ENCODE measurements at places on chromosomes 11 and 22.

- DNase-seq: no peak
These were observed 489.4 kb downstream of the KCNA4 start for GRCh38 chr11:29527391-29527936.

DNA sequence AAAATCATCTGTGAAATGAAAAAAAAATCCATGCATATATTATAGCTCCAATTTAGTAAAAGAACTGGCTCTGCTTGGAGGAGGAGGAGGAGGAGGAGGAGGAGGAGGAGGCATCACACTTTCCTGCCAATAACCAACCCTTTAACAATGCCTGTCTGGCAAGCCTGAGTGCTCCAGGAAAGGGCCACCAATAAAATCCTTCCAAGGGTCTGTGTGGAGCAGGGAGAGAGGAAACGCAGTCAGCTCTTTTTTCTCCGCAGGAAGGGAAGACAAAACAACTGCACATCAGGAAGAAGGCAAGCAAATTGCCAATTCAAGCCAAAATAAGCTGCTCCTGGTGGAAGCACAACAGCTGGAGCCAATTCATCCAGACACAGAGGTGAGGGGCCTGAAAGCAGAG is 139.0 kb downstream of the KCNC1 start:
- DNase-seq: no peak

GRCh38 chr11:1946812-1947484 is at the start of gene MRPL23:
Gene MRPL23, plus strand, starts transcription at chr11:1947332. Its CDS starts 31 bp downstream, at chr11:1947363.
- DNase-seq: no peak

DNA sequence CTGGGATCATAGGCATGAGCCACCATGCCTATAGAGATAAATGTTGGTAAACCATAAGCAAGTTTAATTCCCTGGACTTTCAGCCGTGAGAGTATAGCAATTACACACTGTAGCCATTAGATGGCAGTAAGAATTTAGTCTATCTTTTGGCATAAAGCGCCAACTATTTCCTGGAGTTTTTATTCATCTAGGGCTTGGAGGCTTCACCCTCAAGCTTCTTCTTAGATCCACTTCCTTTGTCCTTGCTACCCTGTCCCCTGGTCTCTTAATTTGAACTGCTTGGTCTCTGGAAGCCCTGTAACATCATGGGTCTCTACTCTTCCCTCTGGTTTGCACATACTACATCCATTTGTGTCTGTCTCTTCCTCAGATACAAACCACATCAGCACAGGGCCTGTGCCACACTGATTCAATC is 38.2 kb downstream of the OR10A6 start:
- DNase-seq: peak; percentile 52

GRCh38 chr11:119634301-119634700 is 94.7 kb downstream of the NECTIN1 start:
- DNase-seq: no peak

- no peak for DNase-seq
These were observed 7.7 kb upstream of the SLC1A2 start for GRCh38 chr11:35427071-35427470.

GRCh38 chr22:33271390-33272161 is 213.4 kb upstream of the SYN3 start:
- peak; percentile 57 for DNase-seq

GRCh38 chr22:48717883-48718817 is 1109.5 kb downstream of the BRD1 start:
- DNase-seq: no peak

DNA sequence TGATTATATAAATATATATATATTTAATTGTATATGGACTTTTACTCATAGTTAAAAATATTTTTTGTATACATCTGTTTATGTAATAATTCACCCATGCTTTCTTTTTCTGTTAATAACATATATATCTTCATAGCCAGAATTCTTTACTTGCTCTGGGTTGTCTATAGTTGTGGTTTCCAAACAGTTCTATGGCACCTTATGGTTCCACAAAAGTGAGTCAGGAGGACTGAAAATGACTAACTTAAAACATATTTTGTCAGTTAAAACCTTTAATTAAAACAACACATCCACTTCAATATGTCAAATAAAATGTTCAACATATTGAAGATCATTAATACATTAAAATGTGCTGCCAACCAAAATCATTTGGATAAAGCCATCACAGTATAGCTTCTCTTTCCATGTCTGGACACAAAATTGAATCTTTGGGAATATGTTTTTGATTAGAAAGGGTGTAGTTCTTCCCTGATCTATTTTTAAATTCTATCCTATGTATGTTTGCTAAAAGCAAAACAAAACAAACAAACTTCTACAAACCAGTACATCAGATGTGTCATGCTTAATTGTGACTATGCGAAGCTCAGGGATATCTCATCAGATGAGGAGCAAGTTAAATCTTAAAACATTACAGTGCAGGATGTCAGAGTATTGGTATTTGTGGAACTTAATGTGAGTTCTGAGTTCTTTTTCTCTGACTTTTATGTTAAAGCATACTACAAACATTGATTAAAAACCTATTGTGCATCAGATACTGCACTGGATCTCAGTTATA is 1488.4 kb upstream of the TENM4 start:
- DNase-seq: no peak

- no peak for DNase-seq
These were observed 21.8 kb downstream of the ARFGAP2 start for GRCh38 chr11:47154616-47155570.

GRCh38 chr11:60851327-60852104 is 4.2 kb downstream of the PTGDR2 start:
- no peak for DNase-seq

- DNase-seq: no peak
These were observed 37.1 kb upstream of the SUSD2 start for GRCh38 chr22:24144056-24144777.

GRCh38 chr11:76391811-76392475 is 10.8 kb downstream of the GVQW3 start:
- no peak for DNase-seq

DNA sequence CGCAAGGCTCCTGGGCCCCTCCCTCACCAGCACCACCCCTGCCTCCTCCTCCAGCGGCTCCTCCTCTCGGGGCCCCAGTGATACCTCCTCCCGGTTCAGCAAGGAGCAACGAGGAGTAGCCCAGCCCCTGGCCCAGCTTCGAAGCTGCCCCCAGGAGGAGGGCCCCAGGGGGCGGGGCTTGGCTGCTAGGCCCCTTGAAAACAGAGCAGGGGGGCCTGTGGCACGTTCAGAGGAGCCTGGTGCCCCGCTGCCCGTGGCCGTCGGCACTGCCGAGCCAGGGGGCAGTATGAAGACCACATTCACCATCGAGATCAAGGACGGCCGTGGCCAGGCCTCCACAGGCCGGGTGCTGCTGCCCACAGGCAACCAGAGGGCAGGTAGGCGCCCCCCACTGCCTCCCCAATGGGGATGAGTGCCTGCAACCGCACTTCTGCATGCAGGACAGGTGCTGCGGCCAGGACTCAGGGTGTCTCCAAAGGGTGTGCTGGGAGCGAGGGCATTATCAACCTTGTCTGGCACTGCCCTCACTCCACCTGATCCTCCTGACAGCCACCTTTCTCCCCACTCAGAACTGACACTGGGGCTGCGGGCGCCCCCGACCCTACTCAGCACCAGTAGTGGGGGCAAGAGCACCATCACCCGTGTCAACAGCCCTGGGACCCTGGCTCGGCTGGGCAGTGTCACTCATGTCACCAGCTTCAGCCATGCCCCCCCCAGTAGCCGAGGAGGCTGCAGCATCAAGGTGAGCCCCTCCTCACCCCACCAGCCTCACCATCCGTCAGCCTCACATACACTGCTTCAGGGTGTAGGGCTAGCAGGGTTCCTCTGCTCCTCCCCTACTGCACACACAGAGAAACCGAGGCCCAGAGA is 10.2 kb downstream of the SMTN start:
- DNase-seq: no peak

DNA sequence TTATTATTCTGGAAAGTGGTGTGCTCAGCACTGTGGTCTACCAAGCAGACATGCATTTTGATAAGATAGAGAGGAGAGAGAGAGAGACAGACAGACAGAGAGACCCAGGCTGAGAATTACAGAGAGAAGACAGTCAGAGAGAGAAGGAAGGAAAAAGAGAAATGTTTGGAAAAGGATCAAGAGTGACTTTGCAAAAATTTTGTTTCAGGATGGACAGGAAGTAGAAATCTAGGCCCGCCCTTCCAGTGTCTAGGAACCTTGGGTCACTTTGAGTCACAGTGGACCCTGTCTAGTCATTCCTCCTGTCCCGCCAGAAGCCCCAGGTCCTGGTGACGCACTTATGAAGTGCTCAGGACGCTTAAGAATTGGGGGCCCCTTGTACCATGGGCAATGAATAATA is 166.7 kb downstream of the ST3GAL4 start:
- DNase-seq: no peak

DNA sequence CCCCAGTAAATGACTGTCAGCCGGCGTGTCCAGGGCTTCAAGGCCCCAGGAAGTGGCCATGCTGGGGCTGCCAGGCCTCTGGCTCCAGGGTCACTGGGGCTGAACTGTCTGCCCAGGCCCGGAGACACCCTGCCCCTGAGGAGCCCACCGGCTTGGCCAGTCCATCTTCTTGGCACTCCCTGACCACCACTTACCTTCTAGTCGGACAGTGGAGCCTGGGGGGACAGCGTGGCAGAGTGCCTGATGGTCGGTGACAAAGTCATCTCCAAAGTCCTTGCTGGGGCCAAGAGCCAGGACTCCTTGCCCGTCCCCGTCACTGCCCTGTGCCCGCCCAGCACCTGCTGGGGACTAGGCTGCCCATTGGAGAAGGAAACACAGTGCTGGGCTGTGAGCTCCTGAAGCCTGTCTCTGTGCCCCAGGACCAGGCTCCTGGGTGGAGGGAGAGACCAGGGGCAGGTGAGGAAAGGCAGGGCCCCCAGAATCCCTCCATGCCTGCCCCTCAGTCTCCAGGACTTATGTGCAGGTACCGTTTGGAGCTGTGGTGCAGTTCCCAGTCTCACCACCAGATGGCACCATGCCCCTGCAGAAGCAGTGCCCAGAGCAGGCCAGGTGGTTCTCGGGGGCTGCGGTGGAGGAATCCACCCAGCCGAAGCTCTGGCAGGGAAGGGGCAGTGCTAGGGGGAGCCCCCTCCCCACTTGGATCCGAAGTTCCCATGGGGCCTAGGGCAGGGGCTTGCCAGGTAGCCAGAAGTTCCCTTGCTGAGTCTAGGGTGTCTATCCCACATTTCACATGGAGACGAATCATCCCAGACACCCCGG is 6.0 kb upstream of the CCDC188 start:
- peak; percentile 91 for DNase-seq

GRCh38 chr11:8292351-8292750 is 28.7 kb upstream of the LMO1 start:
- DNase-seq: no peak

- no peak for DNase-seq
These were observed 175.2 kb downstream of the SBF2 start for GRCh38 chr11:10118865-10119264.

DNA sequence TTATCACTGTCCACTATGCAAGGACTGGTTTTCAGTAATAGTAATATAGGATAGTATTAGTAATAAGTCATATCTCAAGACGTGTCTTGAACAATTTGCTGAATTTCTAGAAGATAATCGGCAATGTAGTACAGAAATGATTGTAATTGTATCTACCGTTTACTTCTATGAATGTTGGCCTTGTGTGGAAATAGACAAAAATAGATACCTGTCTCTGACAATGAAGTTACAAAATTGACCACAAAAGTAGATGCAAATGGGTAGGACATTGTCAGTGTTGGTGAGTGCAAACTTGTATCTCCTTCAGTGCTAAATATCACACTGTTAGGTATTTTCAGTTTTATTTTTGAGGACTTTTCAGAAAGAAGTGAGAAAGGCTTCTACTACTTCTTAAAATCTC is 43.1 kb downstream of the SVIP start:
- DNase-seq: peak; percentile 35

DNA sequence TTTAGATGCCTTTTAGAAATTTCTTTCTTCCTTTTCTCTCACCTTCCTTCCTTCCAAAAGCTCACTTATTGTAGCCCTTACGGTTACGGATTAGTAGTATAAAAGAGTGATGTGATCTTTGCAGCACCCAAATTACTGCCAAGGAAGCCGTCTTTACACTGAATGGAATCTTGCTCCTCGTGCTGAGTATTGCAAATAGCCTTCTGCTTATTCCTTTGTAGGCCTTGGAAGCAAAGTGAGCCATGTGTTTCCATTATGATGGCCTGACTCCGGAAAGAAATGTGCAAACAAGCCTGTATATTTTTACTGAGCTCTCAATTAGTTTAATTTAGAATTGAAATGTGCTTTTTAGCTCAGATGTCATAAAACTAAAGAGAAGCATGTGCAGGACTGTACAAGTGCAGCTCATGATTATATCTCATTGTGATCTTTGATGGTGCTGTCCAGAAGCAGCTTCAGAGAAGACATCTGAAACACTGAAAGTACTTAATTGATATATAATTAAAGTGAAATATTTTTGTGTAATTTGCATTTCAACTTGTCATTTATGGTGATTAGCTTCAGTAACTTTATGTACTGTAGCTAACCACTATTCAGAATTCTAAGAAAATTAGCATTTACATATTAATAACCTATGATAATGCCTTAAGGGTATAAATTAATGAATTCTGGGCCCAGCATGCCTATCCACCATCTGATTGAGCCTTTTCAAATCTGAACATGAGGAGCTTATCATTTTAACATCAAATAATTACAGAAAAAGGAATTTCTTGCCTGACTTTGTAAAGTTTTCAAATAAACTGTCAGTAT is 129.3 kb downstream of the GRIA4 start:
- DNase-seq: no peak

DNA sequence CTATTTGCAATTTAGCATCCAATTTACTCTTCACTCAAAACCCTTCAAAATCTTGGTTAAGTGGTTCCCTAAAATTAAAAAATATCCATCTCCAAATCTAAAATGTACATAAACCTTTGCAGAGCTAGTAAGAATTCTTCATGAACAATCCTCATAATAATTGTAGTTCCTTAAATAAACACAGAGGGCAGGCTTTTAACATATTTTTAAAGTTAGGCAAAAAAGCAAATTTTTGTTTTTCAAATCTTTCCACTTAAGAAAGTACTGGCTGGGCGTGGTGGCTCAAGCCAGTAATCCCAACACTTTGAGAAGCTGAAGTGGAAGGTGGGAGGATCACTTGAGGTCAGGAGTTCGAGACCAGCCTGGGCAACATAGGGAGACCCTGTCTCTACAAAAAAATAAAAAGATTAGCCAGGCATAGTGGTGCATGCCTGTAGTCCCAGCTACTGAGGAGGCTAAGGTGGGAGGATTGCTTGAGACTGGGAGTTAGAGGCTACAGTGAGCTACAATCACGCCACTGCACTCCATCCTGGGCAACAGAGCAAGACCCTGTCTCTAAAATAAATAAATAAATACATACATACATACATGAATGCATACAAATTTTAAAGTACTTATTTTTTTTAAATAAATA is 25.1 kb upstream of the PLAAT3 start:
- no peak for DNase-seq

Data from GM10248 (cell line).